Mammary epithelial cell (primary cell): ENCODE measurements at places on chromosomes 5 and 9. TPM values are rescaled to one million over a fixed set of nuclear protein-coding genes. Genes with fewer than 3 reads are reported as not detected.

SLC1A1 gene
- total RNA-seq: 0.43 and 1.1 TPM in 2 replicates

IL11RA gene
- total RNA-seq: 4.5 and 4.9 TPM in 2 replicates

ZNF366 gene
- total RNA-seq: not detected

SMIM33 gene
- not detected in 2 replicates for total RNA-seq

SHC3 gene
- 0.08 and 0.09 TPM in 2 replicates for total RNA-seq

CCDC171 gene
- 2.2 and 4.1 TPM in 2 replicates for total RNA-seq

PTTG1 gene
- 28.5 TPM for total RNA-seq

GLE1 gene
- total RNA-seq: 23.7 and 28.8 TPM in 2 replicates

PKN3 gene
- 0.33 TPM for total RNA-seq
